ENCODE measurements at places on chromosomes 2 and 18. TPM values are rescaled to one million over a fixed set of nuclear protein-coding genes. Genes with fewer than 3 reads are reported as not detected.
A peak's percentile ranks its signal among the peaks of the same experiment; 100 is the strongest.

The SAG gene
- 0.09 TPM for total RNA-seq

DNA sequence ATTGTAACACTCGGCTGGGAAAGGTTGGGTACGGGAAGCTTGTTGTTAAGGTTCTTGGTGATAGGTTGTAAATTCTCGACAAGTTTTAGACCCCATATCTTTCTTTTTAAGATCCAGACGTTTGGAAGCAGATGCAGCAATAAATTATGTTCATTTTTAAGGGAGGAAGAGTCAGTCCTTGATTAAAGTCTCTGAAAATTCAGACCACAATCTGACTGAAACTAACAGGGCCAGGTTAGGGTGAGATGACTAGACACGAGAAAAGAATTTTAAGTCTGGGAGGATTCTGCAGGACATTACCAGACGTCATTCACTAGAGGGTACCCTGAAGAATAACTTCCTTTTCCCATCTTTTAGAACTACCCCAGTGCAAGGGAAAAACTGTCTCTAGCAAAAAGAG is 16.1 kb downstream of the WIPF1 start:
- peak overlapping the region; percentile 67 for H3K27ac ChIP-seq
- DNase-seq, result no peak
- no peaks in the 10 kb centered on the region for H3K27me3 ChIP-seq
- peaks cover 71% of the 10 kb centered on the region for H3K36me3 ChIP-seq
- H3K4me3 ChIP-seq, result no peak overlapping the region
- peaks cover 79% of the 10 kb centered on the region for H3K4me1 ChIP-seq

GRCh38 chr2:212441821-212442220 is 96.8 kb downstream of the ERBB4 start:
- no peaks in the 10 kb centered on the region for H3K27me3 ChIP-seq
- no peak for DNase-seq
- no peaks in the 10 kb centered on the region for H3K4me1 ChIP-seq
- no peak overlapping the region for H3K27ac ChIP-seq
- no peak overlapping the region for H3K4me3 ChIP-seq

DNA sequence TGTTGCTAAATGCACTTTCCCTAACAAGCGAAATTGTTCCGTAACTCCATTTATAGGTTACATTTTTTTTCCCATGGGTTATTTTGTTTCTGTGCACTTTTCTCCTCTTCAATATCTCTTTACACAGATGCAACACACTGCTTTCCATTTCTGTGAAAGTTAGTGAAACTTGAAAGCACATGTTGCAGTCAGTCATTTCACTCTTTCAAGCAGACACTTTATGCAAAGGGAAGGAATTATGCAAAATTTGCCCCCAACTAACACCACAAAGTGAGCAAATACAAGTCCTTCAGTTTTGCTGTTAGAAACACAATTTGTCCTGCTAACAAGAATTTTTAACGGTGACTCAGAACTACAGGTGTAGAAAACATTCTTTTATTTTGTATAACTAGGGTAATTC is 124.8 kb downstream of the PTH2R start:
- H3K4me3 ChIP-seq, result no peak overlapping the region
- no peaks in the 10 kb centered on the region for H3K4me1 ChIP-seq
- DNase-seq, result no peak
- no peaks in the 10 kb centered on the region for H3K27me3 ChIP-seq

DNA sequence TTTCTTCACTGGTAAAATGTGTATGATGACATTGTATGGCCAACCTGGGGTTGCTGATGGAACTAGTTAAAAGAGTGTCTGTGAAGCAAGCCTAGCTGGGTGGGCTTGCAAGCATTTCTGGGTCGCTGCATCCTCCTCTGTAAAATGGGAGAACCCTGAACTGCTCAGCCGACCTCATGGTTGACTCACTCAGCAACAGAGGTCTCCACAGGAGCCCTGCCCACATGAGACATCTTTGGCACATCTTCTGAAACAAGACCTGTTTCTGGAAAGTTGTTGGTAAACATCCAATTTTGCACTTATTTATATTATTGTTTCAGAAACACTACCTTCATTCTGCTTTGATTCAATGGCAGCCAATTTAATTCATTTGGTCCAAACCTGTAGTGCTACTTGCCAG is 52.6 kb downstream of the BCL11A start:
- H3K27ac ChIP-seq, result no peak overlapping the region
- DNase-seq, result no peak
- no peaks in the 10 kb centered on the region for H3K36me3 ChIP-seq

DNA sequence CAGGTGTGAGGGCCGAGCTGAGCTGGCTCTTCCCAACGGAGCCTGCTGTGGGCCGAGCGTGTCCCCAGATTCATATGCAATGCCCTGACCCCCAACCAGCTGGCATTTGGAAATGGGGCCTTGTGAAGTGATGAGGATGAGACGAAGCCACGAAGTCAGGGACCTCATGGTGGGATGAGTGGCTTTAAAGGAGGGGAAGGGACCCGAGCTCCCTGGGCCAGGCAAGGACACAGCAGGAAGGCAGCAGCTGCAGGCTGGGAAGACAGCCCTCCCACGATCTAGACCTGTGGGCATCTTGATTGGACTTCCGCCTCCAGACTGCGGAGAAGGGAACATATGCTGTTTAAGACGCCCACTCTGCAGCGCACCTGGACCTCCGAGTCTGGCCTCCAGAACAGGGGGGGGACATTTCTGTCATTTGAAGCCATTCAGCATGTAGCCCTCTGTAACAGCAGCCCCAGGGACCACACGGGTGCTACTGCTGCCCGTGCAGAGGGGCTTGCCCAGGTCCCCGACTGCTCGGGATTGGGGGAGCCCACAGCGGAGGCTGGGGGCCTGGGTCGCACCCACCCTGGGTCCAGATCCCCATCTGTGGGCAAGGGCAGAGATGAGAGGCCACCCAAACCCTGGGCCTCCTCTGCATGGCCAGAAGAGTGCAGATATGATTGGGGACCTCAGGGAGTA is 27.2 kb downstream of the KIF1A start:
- peaks cover 3% of the 10 kb centered on the region for H3K27me3 ChIP-seq
- no peaks in the 10 kb centered on the region for H3K4me1 ChIP-seq
- H3K27ac ChIP-seq, result no peak overlapping the region
- no peak overlapping the region for H3K4me3 ChIP-seq

DNA sequence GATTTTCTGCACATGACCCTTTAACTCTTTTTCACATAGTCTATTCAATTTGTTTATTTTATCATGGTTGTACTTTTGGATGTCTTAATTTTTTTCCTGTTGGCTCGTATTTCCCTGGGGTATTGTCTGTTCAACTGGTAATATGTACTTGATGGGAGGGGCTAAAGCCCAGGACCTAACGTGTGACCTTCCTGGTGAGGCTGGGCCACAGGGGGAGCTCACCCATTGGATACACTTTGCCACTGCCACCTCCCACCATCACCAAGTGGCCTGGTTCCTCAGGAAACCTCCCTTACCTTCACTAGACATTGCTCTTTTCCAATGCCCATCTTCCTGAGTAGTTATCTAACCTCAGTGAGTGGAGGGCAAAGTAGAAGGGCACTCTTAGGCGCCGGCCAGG is 143.9 kb upstream of the LTBP1 start:
- H3K27me3 ChIP-seq, result no peaks in the 10 kb centered on the region
- no peak for DNase-seq
- no peak overlapping the region for H3K4me3 ChIP-seq
- H3K27ac ChIP-seq, result no peak overlapping the region

GRCh38 chr2:126832014-126832413 is 66.7 kb upstream of the TEX51 start:
- no peaks in the 10 kb centered on the region for H3K36me3 ChIP-seq
- no peaks in the 10 kb centered on the region for H3K4me1 ChIP-seq
- no peaks in the 10 kb centered on the region for H3K27me3 ChIP-seq
- no peak for DNase-seq
- H3K27ac ChIP-seq, result no peak overlapping the region
